OCI-LY7 (cell line): ENCODE measurements at places on chromosomes 7 and 10. TPM values are rescaled to one million over a fixed set of nuclear protein-coding genes. Genes with fewer than 3 reads are reported as not detected.
A peak's percentile ranks its signal among the peaks of the same experiment; 100 is the strongest.

GRCh38 chr7:45921699-45922519 lies 837 bp upstream of the IGFBP3 start:
- peak; percentile 4 for DNase-seq

DNA sequence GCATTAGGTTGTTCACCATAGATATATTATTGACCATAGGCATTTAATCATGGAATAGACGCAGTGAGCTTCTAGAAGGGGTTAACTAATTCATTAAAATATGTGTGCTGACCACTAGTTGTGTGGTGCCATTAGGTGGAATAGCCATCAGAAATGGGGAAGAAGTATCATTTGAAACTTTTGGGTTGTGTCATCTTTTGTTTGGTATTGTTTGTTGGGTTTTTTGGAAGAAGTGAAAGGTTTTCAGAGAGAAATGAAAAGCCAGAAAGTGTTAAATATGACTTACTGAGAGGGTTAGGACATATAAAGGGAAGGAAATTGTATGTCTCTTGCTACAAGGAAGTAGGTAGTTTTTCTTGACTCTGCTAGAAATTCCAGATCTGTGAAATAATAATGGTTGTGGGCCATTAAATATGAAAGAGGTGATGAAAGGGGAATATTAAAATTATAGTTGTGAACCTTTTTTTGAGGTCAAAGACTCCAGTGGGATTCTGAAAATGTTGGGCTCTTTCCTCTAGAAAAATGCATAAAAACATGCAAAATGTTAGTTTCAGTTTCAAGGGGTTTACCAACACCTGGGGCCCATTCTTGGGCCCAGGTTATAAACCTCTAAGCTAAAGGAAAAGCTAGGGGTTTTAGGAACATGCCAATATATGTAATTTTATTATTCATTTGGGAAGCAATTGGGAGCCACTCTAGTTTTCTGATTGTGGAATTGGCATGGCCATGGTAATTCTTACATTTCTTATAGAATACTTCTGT lies 348.5 kb downstream of the BBS9 start:
- no peak for DNase-seq

- DNase-seq: no peak
Observed at GRCh38 chr10:70540089-70540788, 61.7 kb downstream of the PALD1 start.

- DNase-seq: no peak
Observed at GRCh38 chr7:47195641-47196040, 386.3 kb downstream of the TNS3 start.

Gene POLR2J3
- total RNA-seq: 62.8 and 63.7 TPM in 2 replicates
